NCI-H446 (cell line): ENCODE measurements at places on chromosomes 1 and 21.

DNA sequence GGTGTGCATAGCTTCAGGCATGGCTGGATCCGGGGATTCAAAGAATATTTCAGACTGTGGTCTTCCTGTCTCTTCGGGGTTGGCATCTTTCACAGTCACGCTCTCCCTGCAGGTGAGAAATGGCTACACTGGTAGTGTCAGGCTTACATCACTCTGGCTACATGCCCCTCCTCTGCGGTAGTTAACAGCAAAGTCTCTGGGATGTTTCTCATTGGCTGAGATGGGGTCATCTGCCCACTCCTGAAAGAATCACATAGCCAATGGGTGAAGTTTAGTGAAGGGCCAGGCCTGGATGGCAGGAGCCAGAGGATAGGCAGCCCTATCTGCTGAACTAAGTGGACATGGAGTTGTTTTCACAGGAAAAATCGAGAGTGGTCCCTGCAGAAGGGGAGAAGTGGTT lies 356.5 kb downstream of the MATN1 start:
- DNase-seq = no peak

- no peak for DNase-seq
Observed at GRCh38 chr1:56064705-56065104, 514.7 kb downstream of the PLPP3 start.

- no peak for DNase-seq
Observed at GRCh38 chr1:177928194-177928593, 41.7 kb downstream of the SEC16B start.

- no peak for DNase-seq
Observed at GRCh38 chr1:207815913-207816291, 64.0 kb downstream of the CD46 start.
